ENCODE measurements at places on chromosomes 4 and X. TPM values are rescaled to one million over a fixed set of nuclear protein-coding genes. Genes with fewer than 3 reads are reported as not detected.

L1CAM gene
- 0.51 TPM for polyA plus RNA-seq

NWD2 gene
- polyA plus RNA-seq: 0.01 TPM

VSIG1 gene
- polyA plus RNA-seq: 0.42 TPM

TMEM192 gene
- 19.6 TPM for polyA plus RNA-seq

IBSP gene
- 0.17 TPM for polyA plus RNA-seq

GYPE gene
- 14.1 TPM for polyA plus RNA-seq

RS1 gene
- 0.24 TPM for polyA plus RNA-seq

NALF2 gene
- polyA plus RNA-seq: 0.09 TPM

TKTL2 gene
- polyA plus RNA-seq: not detected

MAGEB1 gene
- not detected for polyA plus RNA-seq

DCTD gene
- polyA plus RNA-seq: 104 TPM

EGF gene
- polyA plus RNA-seq: 0.85 TPM

BCORL1 gene
- 20.2 TPM for polyA plus RNA-seq

TMPRSS11D gene
- 0.48 TPM for polyA plus RNA-seq

TMPRSS11B gene
- polyA plus RNA-seq: 0.24 TPM

HSFX4 gene
- 0.28 TPM for polyA plus RNA-seq

DCAF4L1 gene
- polyA plus RNA-seq: 0.24 TPM

SH3TC1 gene
- 27.5 TPM for polyA plus RNA-seq

AWAT2 gene
- polyA plus RNA-seq: not detected

RENBP gene
- 7.5 TPM for polyA plus RNA-seq

S100G gene
- not detected for polyA plus RNA-seq

MAP7D3 gene
- 15.4 TPM for polyA plus RNA-seq

GAGE12H gene
- not detected for polyA plus RNA-seq

MAGEC3 gene
- 0.76 TPM for polyA plus RNA-seq

GRIA2 gene
- polyA plus RNA-seq: 3.5 TPM

ASB12 gene
- polyA plus RNA-seq: 0.41 TPM

PRR32 gene
- polyA plus RNA-seq: not detected

NIPAL1 gene
- 3.8 TPM for polyA plus RNA-seq

LINC00632 gene
- 31.3 TPM for polyA plus RNA-seq

PRRG3 gene
- 11.6 TPM for polyA plus RNA-seq

ANXA10 gene
- polyA plus RNA-seq: not detected

F8A3 gene
- 12.7 TPM for polyA plus RNA-seq

BEX2 gene
- polyA plus RNA-seq: 20.5 TPM

PRSS12 gene
- 46.2 TPM for polyA plus RNA-seq

SPACA5B gene
- polyA plus RNA-seq: 0.35 TPM

CYSLTR1 gene
- 1.7 TPM for polyA plus RNA-seq

ZNF711 gene
- 69.6 TPM for polyA plus RNA-seq

CCSER1 gene
- 2.9 TPM for polyA plus RNA-seq

CAPN6 gene
- 25.4 TPM for polyA plus RNA-seq

ERVMER34-1 gene
- polyA plus RNA-seq: 2.8 TPM

USP17L25 gene
- not detected for polyA plus RNA-seq

HSFX3 gene
- polyA plus RNA-seq: not detected

FOXR2 gene
- not detected for polyA plus RNA-seq

PWWP3B gene
- 4.4 TPM for polyA plus RNA-seq

CFI gene
- polyA plus RNA-seq: 92.0 TPM

HPGD gene
- 103 TPM for polyA plus RNA-seq

PPP1R2C gene
- not detected for polyA plus RNA-seq
